SHP77 treated with DMSO at 0.1 percent for 48 hours (cell line): ENCODE measurements at places on chromosomes 3 and 15.
A peak's percentile ranks its signal among the peaks of the same experiment; 100 is the strongest.

- DNase-seq: no peak
These were observed 27.4 kb upstream of the PLA2G4E start for GRCh38 chr15:42048080-42048820.

GRCh38 chr15:33506781-33507296 is 196.1 kb downstream of the RYR3 start:
- no peak for DNase-seq

DNA sequence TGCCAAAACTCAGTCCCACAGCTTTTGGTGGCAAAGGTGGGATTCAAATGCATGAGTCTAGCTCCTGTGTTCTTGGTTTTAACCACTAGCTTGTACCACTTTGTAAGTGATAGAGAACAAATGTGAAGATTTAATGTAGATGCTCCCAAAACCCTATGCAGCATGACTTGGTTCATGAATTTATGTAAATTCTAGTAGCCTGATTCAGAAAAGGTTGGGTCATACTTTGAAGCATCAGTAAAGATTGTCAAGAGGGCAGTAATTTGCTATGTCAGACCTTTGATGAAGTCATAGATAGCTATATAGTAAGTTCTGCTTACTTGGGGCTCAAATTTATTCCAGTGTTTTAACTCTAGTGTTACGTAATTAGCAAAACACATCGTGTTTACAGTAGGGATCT is 75.6 kb downstream of the VPS8 start:
- no peak for DNase-seq

DNA sequence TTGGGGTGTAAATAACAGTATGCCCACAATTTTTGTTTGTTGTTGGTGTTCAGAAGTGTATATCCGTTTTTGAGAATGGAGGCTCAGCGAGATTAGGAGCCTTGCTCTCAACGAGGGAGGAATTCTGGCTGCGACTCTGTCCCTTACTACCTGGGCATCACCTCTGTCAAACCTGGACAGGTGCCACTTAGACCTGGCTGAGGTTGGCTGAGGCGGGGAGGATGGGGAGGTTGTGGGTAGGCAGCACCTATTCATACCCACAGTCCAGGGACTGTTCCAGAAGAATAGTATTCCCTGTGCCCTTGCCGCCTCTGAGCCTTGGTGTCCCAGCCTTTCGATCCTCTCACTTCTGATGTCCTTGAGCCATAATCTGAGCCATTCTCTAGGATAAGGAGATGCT is 99.9 kb downstream of the LINGO1 start:
- no peak for DNase-seq

- no peak for DNase-seq
These were observed 92.7 kb upstream of the BLM start for GRCh38 chr15:90624278-90624981.

GRCh38 chr3:171732756-171733155 is 77.5 kb downstream of the PLD1 start:
- DNase-seq: no peak

DNA sequence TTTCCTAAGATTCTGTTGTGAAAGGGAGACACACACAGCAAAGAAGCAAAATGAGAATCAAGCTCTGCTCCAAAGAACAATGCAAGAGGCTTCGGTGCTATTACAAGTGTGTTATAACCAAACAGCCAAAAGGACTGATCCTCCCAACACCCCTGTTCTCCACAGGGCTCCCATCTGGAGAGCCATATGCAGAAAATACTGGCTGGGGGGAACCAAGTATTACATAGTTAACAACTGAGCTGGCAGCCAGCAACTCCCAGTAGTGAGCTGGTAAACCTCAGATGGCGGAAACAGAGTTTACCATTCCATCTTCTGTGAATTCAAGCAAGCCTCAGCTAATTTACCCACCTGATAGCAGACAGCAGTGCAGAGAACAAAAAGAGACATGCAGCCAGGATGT is 156.4 kb downstream of the NTRK3 start:
- no peak for DNase-seq

DNA sequence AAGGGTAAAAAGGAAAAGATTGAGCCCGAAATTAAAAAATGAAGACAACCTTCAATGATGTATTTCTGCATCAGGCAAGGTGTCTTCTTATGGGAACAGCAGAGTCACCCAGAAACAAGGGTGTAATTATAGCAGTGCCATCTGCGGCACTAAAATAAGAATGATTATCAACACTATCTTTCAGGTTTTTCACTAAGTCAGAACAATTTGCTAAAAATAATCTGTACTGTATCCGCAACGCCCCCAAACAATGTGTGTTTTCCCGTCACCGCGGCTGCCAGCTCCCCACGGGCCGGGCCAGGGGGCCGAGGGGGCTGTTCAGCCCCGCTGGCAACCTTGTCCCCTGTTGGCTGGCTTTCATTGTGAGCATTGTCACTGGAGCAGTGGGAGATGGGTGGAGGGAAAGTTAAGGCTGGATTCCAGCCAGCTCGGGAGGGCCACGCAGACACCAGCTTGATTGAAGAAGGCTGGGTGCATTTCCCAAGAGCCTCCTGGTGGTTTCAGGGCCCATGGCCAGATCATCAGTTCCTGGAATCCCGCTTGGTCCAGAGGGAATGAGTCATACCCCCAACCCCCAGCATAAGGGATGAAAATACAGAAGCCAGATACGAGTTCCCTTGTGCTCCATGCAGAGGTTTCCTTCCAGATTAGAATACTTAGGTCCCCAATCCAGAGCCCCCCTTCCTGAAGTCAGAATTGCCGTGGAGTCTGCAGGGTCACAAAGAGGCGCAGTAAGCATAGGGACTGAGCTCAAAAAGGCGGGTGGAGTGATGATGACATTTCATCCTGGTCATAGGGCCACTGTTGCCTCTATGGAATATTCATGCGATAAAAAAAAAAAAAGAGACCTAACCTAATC is 90.2 kb upstream of the KLF13 start:
- DNase-seq: peak; percentile 84

GRCh38 chr15:85760531-85761371 is 34.0 kb downstream of the KLHL25 start:
- DNase-seq: no peak

DNA sequence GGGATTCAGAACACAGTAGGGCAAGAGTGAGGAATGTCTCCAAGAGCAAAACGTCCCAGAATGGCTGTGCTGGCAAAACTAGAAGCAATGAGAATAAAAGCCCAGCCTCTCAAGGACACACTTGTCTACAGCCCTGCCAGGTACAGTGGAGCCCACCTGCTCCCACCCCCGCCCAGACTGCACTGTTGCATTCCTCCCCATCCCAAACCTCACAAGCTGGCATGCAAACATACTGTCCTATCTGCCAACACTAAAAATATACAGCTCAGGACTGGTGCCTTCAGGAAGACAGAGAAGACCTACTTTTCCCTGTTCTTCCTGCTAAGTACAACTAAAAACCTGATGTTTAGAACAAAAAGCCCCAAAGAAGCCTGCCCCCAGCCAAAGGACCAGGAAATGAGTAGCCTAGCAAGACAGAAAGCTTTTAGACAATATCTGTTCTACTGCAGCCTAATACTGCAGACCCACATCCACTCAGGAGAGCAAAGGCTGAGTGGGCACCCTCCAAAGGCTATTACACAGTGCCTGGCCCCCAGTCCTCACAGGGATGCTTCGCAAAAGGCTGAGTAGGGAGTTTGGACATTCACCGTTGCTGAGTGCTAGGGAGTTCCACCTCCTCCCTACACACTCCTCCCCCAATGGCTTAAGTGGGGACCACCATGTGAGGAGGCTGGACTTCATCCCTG is 13.5 kb downstream of the OCA2 start:
- no peak for DNase-seq

DNA sequence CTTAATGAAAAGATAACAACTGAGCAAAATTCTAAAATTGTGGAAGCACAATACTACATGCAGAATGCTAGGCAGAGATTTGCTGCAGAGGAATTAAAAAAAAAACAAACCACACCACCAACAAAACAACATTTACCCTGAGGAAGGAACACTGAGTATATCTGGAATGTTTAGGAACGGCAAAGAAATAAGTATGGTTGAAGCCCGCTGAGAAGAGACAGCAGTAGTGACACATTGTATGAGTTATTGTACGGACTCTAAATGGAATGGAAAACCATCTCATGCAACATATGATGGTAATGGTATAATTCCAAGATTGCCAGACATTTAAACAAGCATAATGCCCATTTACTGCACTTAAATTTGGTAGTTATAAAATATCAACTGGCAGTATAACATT is 568.2 kb upstream of the CCDC54 start:
- DNase-seq: no peak

- no peak for DNase-seq
These were observed 17.5 kb downstream of the PPP2R3A start for GRCh38 chr3:135982922-135983581.

- DNase-seq: no peak
These were observed 248.3 kb downstream of the CGGBP1 start for GRCh38 chr3:87810452-87811016.

- DNase-seq: no peak
These were observed 61.0 kb downstream of the HMG20A start for GRCh38 chr15:77481670-77482069.

GRCh38 chr15:82970078-82970686 is 15.8 kb upstream of the RAMAC start:
- no peak for DNase-seq

DNA sequence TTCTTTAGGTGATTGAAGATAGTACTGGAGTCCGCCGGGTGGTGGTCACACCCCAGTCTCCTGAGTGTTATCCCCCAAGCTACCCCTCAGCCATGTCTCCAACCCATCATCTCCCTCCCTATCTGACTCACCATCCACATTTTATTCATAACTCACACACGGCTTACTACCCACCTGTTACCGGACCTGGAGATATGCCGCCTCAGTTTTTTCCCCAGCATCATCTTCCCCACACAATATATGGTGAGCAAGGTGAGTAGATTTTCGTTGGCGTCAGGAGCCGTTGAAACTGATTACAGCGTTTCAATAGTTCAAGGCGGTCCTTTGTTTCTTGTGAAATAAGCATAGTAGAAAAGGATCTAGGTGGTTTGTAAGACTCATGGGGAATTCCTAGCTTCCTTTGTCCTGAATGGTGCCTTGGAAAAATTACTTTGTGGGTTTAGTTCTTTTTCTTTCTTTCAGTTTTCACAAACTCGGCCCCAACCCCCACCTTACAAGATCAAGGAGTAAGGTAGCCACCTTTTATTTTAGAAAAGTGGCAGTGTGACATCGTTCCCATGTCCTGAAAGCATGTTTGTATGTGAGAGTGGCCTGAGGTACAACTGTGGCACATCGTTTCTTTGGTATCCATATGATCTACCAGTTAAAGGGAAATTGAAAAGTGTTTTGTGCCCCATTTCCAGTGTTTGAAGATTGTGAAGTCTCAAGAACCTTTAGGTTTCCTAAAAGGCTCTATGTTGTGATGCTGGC is 200.6 kb downstream of the GHSR start:
- no peak for DNase-seq

DNA sequence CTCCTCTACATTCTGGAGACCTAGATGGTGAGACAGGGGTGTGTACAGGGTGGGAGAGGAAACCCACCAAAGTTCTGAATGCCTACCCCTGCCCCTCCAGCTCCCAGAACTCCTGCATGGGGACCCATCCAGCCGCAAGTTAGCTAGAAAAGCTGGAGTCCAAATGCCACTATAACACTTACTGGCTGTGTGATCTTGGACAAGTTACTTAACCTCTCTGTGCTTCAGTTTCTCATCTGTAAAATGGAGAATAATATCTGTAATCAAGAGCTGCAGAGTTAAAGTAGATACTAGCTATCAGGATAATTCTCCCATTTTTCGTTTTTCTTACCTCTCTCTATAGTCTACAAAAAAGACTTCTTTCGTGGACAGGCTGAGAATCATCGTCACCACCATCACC is 63.4 kb downstream of the ADCY5 start:
- no peak for DNase-seq

- DNase-seq: no peak
These were observed 894 bp upstream of the TM4SF4 start for GRCh38 chr3:149473357-149474249.

- peak; percentile 71 for DNase-seq
These were observed 370.6 kb upstream of the PROK2 start for GRCh38 chr3:72155391-72156064.

GRCh38 chr3:55873523-55874254 is 386.6 kb upstream of the WNT5A start:
- no peak for DNase-seq

DNA sequence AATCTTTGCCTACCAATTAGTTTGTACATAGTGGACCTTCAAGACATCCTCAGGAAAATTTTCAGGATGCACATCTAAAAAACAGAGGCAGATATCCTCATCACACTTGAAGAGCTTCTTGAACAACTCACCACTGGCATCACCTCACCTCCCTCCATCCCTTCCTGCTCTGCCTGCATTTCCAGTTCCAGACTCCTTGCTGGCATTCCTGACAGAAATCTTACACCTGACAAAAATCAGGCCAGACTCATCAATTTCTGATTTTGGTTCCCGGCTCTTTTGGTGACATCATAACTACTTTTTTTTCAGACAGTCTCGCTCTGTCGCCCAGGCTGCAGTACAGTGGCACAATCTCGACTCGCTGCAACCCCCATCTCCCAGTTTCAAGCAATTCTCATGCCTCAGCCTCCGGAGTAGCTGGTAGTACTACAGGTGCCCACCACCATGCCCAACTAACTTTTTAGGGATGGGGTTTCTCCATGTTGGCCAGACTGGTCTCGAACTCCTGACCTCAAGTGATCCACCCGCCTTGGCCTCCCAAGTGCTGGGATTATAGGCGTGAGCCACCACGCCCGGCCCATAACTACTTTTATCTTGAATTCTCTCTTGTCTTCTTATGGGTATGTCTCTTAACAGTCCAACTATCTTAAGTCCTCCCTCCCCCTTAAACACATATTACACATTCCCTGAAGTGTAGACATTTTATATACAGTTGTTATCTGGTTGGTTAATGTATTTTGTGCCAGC is 216.6 kb upstream of the IL12A start:
- DNase-seq: no peak

DNA sequence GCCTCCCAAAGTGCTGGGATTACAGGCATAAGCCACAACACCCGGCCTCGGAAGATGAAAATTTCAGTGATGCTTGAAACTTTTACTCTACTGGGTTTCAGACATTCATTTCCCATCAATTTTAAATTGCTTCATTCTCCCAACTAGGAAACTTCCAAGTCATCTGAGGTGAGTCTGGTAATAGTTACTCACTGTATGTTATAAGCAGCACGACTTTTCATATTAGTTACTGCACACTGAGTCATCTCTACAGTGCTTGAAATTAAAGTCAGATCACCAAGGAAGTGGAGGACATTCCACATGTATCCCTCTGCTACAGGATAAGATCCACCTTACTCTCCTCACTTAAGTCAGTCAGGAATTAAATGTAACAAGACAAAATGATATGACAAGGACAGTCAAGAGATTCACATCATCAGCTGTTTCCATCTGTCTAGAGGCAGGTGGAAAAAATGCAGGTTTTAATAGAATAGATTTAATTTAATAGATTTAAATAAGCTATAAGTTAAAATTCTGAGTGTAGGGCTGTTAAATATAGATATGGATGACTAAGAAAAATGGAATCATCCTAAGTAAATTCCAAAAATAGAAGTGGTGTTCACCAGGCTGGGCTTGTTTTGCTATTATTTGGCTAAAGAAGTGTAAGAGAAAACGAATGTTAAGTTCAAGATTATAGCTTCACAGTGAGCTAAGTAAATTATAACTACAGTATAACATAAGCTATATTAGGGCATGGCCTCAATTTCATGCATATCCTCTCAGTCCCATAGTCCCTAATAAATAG is 104.4 kb downstream of the TMCO5A start:
- DNase-seq: no peak
